Temporal lobe (tissue), 4 donors: ENCODE measurements at places on chromosomes 13 and 19. TPM values are rescaled to one million over a fixed set of nuclear protein-coding genes. Genes with fewer than 3 reads are reported as not detected.

Gene MYADM
- 3.9 TPM for total RNA-seq

Gene ZNF541
- total RNA-seq, result under 0.01 TPM

Gene SPRY2
- 32.2 TPM for total RNA-seq

Gene ZNF628
- 0.49 TPM for total RNA-seq
